ENCODE measurements at places on chromosomes 16 and 17.

DNA sequence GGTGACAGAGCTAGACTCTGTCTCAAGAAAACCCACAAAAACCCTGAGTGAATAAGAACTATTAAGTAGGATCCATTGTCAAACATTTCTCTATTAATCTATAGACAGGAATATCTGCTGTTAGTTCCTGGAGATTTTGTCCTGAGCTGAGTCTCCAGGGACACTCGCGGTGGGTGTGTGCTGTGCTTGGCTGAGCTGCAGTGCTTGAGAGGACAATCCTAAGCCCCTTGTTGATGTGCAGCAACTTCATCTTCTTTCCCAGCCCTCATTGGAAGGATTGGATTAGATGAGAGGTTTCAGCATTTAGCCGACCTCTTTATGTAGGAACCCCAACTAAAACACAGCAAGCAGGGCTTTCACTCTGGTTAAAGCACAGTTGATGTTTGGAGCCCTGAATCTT lies 33.3 kb downstream of the NDEL1 start:
- DNase-seq, result no peak

DNA sequence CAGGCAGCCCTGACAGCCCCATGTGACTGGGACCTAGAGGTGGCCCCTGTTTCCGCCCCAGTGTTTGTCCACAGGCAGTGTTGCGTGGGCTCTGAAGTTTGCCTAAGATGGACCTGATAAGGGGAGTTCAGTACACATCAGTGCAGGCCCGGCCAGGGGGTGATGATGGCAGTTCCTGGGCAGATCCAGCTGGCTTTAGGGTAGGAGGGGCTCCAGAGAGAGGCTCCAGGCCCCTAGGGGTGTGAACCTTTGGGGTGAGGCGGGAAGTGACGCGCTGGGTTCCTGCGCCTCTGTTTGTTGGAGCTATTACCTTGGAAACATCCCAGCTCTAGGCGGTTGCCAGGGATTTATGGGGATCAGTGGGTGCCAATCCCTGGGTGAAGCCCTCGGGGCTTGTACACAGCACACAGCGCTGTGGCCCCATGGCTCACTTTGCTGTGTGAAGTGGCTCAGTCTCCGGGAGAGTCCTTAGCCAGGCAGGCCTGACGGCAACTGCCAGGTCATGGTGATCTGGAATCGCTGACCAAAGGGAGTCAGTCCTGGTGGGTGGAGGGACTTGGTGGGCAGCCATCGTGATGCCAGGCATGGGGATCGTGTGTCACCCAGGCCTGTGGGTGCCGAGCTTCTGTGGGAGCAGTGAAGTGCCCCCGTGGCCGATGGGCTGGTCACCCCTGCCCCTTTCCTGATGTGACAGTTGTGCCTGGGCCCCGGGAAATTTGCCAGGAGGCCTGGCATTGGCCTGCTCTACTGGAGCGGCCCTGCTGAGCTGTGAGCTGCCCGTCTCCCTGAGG lies 146.1 kb downstream of the SEC14L1 start:
- no peak for DNase-seq

DNA sequence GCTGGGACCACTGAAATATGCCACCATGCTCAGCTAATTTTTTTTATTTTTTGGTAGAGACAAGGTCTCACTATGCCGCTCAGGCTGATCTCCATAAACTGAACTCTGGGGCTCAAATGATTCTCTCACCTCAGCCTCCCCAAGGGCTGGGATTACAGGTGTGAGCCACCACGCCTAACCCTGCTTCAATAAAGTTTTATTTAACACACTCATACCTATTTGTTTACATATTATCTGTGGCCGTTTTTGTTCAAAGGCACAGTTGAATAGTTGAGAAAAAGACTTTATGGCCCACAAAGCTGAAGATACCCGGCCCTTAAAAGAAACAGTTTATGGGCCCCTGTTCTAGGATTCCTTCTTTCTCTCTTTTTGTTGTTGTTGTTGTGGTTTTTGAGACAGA lies 419.8 kb downstream of the SLC39A11 start:
- DNase-seq, result no peak

- peak; percentile 100 for DNase-seq
Observed at GRCh38 chr16:54929090-54930004, 1.3 kb upstream of the IRX5 start.

DNA sequence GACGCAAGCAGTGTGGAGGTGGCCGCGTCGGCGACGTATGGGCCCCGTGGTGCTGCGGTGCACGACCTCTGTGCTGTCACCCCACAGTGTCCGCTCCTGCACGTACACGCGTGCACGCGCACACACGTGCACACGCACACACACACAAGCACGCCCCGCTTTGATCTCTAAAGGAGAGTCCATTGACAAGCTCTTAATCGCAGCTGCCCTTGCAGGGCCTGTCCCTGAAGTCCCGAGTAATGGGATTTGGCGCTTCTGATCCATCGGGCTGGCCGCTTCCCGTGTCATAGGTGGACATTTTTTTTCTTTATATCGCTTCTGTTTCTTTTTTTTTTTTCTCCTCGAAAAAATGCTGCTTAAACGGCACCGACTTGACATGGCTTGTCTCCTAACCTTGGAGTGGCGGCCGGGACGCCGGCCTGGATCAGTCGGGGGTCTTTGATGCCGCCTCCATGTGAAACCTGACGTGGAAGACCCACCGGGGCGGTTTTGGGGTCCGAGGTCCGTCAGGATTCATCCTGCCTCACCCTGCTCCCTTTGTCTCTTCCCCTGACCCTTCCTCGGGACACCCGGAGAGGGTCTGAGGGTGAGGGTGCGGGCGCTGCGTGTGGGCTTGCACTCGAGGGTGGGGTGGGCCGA lies 8.3 kb upstream of the AXIN1 start:
- DNase-seq, result no peak
